ENCODE measurements at places on chromosomes 11 and 22. TPM values are rescaled to one million over a fixed set of nuclear protein-coding genes. Genes with fewer than 3 reads are reported as not detected.

Gene OR52N4
- not detected for total RNA-seq

Gene C22orf42
- total RNA-seq = not detected

Gene ZC3H7B
- total RNA-seq = 66.5 TPM

Gene CTNND1
- 76.8 TPM for total RNA-seq

Gene KRTAP5-11
- total RNA-seq = not detected
